ENCODE measurements at places on chromosomes 2 and 18.
A peak's percentile ranks its signal among the peaks of the same experiment; 100 is the strongest.

GRCh38 chr2:177285892-177286715, 21.6 kb upstream of the NFE2L2 start:
- peak; percentile 52 for DNase-seq

DNA sequence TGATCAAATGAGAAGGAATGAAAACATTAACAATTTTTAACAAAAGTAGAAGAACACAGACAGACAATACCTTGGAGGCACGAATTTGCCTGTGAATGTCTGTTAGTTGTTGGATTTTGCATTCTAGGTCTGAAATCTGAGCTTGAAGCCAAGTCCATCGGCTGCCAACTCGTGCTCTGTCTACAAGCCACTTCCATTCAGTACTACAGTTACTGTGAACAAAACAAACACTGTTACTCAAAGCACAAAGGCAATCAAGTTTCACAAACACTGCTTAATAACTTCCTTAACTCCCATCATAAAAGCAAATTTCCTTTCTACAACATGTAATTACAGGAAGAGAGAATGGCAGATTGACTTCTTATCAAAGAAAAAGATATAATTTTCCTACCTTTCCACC, 42.2 kb downstream of the KANSL1L start:
- no peak for DNase-seq

- no peak for DNase-seq
Observed at GRCh38 chr2:20382965-20383810, 32.5 kb upstream of the PUM2 start.

- no peak for DNase-seq
Observed at GRCh38 chr2:12169721-12170120, 423.3 kb downstream of the LPIN1 start.

GRCh38 chr2:174535757-174536703, 49.2 kb upstream of the GPR155 start:
- DNase-seq, result no peak

GRCh38 chr2:160474319-160474645, 19.3 kb downstream of the RBMS1 start:
- no peak for DNase-seq
